ENCODE measurements at places on chromosomes 16 and 17. TPM values are rescaled to one million over a fixed set of nuclear protein-coding genes. Genes with fewer than 3 reads are reported as not detected.

Gene HOXB5
- total RNA-seq = not detected

Gene RNU2-1
- total RNA-seq = not detected

Gene CCL16
- not detected for total RNA-seq

Gene SEPTIN1
- 0.26 TPM for total RNA-seq

GRCh38 chr16:86893506-86893905 is 315.2 kb downstream of the FOXL1 start:
- H3K36me3 ChIP-seq = no peaks in the 10 kb centered on the region
- no peak overlapping the region for H3K27ac ChIP-seq
- H3K4me1 ChIP-seq = no peaks in the 10 kb centered on the region
- no peak overlapping the region for H3K4me3 ChIP-seq
- H3K27me3 ChIP-seq = no peaks in the 10 kb centered on the region

- no peak overlapping the region for H3K27ac ChIP-seq
- no peak overlapping the region for H3K4me3 ChIP-seq
- H3K27me3 ChIP-seq = no peaks in the 10 kb centered on the region
- no peaks in the 10 kb centered on the region for H3K36me3 ChIP-seq
- no peaks in the 10 kb centered on the region for H3K4me1 ChIP-seq
Measured at GRCh38 chr16:87499189-87499486, 6.3 kb upstream of the ZCCHC14 start.

DNA sequence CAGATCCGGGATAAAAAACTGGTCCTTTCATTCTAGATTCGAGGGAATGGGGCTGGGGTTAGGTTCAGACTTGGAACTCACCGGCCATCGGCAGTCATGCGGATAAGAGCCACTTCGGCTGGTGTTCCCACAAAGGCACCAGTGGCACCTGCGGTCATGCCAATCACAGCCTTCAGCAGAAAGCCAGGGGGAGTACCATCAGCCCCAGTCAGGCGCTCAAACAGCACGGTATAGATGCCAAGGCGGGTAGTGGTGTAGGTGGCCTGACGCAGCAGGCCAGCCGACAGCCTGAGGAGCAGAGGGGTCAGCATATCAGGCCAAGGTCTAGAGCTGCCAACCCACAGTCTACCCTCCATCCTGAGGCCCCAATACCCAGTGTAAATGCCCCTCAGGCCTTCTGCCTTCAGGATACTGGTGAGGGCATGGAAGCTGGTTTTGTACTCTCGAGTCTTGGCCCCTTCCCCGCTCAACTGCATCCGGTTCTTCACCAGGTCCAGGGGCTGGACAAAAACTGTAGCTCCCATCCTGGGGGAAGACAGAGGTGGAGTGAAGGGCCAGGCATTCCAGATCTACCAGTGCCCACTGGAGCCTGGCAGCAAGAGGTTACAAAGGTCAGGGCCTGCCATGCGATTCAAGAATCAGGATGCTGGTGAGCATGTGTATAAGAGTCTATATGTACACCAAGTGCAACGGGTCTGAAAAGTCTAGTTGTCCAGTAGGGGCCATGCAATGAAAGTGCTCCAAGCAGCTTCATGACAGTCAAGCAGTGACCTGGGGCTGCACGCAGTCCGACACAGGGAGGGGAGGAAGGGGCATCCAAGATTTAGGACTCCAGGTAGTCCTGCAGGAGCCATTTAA is 929 bp downstream of the SLC25A11 start:
- peak overlapping the region; percentile 92 for H3K27ac ChIP-seq
- peaks cover 13% of the 10 kb centered on the region for H3K36me3 ChIP-seq
- peaks cover 30% of the 10 kb centered on the region for H3K4me1 ChIP-seq

- H3K4me3 ChIP-seq = no peak overlapping the region
- peaks cover 17% of the 10 kb centered on the region for H3K4me1 ChIP-seq
- DNase-seq = no peak
- no peak overlapping the region for H3K27ac ChIP-seq
- H3K36me3 ChIP-seq = no peaks in the 10 kb centered on the region
Measured at GRCh38 chr17:48732688-48733629, 4.4 kb upstream of the HOXB13 start.

DNA sequence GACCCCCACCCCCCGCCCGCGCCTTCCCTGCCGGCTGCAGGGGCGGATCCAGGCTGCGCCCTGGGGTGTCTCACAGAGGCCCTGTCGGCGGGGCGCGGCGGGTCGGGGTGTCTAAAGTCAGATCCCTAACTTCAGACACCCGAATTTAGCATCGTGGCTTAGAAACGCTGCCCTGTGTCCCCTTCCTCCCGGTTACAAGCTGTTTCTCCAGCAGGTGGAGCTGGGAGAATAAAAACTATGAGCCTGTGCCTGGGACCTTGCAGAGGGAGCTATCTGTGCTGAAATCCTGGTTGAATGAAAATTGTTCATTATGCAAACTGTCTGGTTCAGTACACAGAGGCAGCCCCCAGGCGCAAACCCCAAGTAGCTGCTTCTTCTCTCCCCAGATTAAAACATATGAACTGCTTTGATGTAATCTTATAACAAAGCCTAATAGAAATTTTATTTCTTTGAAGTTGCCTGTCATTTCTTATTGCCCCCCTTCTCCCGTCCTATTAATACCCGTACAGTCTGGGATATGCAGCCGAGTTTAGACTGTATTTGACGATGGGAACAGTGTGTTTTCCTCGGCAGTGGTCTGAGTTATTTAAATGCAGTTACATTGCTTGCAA is 79.0 kb downstream of the RPA1 start:
- peaks cover 14% of the 10 kb centered on the region for H3K27me3 ChIP-seq
- H3K36me3 ChIP-seq = no peaks in the 10 kb centered on the region
- H3K27ac ChIP-seq = no peak overlapping the region
- DNase-seq = peak; percentile 74
- H3K4me3 ChIP-seq = no peak overlapping the region

DNA sequence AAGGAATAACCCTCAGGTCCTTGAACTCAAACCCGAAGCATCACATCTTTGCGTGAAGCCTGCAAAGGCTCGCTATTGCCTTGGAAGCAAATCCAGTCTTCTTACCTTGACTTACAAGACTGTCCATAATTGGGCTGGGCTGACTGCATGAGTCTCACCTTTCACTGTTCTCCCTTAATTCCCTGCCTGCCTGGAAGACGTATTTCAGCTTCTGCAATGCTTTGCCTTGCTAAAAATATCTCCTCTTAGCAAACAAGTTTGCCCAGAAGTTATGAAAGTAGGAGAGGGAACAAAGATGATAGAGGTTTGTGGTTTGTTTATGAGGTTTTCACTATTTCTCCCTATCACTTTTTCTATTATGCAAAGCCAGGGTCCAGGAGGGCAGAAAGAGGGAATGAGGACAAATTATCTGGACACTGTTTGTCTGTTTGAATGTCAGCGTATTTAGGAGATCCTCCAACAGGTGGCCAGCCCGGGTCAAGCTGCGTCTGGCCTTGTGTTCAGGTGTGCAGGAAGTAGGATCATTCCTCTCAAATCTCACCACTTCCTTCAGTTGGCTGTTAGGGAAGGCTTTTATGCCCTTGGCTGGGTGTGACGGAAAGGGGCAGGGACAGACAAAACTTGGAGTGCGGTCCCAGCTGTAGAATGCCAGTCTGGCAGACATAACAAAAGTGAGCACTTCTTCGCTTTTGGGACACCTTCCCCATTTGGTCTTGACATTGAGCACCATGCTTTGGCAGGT is 488.9 kb downstream of the CDH13 start:
- no peaks in the 10 kb centered on the region for H3K36me3 ChIP-seq
- no peaks in the 10 kb centered on the region for H3K4me1 ChIP-seq
- no peaks in the 10 kb centered on the region for H3K27me3 ChIP-seq
- H3K4me3 ChIP-seq = no peak overlapping the region
- no peak for DNase-seq

GRCh38 chr17:45787044-45787443 is 2.9 kb downstream of the CRHR1 start:
- H3K27ac ChIP-seq = no peak overlapping the region
- no peak overlapping the region for H3K4me3 ChIP-seq
- H3K27me3 ChIP-seq = no peaks in the 10 kb centered on the region
- H3K36me3 ChIP-seq = no peaks in the 10 kb centered on the region

- H3K4me1 ChIP-seq = peaks cover 19% of the 10 kb centered on the region
- DNase-seq = no peak
- no peaks in the 10 kb centered on the region for H3K27me3 ChIP-seq
- no peak overlapping the region for H3K27ac ChIP-seq
Measured at GRCh38 chr16:58046054-58046881, 20.7 kb downstream of the MMP15 start.

- H3K27ac ChIP-seq = no peak overlapping the region
- no peaks in the 10 kb centered on the region for H3K27me3 ChIP-seq
- no peak overlapping the region for H3K4me3 ChIP-seq
- H3K4me1 ChIP-seq = no peaks in the 10 kb centered on the region
Measured at GRCh38 chr16:7843261-7843660, 510.6 kb downstream of the RBFOX1 start.

DNA sequence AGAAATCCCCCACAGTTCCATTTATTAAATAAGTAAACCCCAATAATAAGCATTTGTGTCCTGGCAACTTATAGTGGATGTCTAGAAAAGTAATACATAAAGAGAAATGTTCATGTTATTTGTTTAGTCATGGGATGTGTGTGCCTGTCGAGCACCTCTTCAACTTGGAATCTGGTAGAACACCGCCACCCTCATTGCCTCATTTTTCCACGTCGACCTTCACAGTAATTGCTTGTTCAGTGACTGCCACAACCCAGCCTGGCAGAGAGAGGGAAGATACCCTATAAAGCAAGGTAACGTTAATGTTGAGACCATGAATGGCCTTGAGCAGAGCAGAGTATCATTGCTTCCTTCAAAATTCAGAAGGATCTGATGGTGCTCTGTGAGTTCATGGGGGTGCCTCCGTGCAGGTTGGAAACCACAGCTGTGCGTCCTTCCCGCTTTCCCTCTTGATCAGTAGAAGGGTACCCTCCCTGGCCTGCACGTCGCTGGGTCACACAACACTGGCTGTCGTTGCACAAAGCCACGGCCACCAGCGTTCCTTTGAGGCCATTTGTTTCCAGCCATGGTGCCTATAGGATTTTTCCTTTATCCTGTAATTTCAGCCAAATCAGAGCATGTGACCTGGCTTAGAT is 3.7 kb upstream of the DNASE1 start:
- no peak overlapping the region for H3K27ac ChIP-seq
- H3K36me3 ChIP-seq = no peaks in the 10 kb centered on the region
- no peaks in the 10 kb centered on the region for H3K27me3 ChIP-seq
- no peak overlapping the region for H3K4me3 ChIP-seq
- no peak for DNase-seq

- peaks cover 12% of the 10 kb centered on the region for H3K4me1 ChIP-seq
- no peak overlapping the region for H3K4me3 ChIP-seq
- DNase-seq = no peak
- no peaks in the 10 kb centered on the region for H3K27me3 ChIP-seq
Measured at GRCh38 chr17:57415751-57416207, 159.5 kb downstream of the MSI2 start.

DNA sequence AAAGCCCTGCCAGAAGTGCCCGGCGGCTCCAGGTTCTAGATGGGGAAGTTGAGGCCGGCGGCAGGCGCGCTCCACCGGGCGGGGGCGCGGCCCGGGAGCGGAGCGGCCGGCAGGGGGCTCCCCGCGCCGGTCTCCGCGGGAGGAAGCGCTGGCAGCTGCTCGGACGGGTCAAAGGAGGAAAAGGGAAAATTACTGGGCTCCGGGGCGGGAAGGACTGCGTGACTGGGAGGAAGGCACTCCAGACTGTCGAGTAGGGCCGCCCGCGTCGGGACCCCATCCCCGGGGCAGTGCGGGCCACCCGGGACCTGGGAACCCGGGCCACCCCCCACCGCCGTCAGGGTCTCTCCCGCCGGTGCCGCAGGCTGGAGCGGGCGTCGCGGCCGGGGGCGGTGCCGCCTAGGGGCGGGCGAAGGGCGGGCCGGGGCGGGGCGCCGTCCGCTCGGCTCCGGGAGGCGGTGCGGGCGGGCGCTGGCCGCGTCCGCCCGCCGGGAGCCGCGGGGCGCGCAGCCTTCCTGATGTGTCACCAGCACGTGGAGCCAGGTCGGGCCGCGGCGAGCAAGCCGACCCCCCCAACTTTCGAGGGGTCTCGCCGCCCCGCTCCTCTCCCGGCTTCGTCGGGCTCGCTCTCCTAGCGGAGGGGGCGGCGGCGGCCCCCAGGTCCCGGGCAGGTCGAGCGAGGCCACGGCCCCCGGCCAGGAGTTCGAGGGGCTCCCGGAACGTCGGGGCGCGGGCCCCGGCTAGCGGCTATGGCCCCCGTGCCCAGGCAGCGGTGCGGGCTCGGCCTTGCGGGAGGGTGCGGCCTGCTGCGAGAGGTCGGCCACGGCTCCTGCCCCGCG is 167.5 kb downstream of the RAB11FIP4 start:
- no peaks in the 10 kb centered on the region for H3K27me3 ChIP-seq
- H3K27ac ChIP-seq = peak overlapping the region; percentile 91
- H3K4me3 ChIP-seq = peak overlapping the region; percentile 41

DNA sequence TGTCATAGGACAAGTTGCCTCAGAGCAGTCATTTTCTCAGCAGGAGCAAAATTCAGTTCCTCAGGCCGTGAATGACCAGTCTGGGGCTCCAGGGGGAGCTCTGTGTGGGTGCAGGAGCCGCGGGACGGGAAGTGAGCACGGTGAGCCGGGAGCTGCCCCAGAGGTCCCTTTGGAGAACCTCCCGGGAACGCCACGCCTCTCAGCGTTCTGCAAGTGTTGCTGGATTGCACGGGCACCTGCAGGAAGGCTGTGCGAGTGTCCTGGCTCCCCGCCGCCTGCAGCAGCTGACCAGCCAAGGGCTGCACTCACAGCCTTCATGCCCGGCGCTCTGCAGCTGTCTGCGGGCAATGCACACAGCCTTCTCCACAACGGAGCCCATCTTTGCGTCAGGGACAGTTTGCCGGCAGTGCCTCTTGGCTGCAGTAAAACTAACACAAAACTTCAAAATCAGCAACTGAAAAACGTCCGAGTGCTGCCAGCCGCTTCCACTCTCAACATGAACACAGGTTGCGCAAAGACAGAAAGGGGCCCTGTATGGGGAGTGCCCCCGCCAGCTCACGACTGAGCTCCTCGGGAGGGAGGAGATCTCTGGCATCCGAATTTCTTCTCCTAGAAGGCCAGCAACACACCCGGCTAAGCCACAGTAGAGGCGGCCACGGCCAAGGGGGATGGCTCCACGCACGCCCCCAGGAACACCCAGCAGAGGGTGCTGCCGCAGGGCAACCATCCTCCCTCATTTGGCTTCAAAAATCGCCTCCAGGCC is 16.0 kb downstream of the NDUFAF8 start:
- peaks cover 11% of the 10 kb centered on the region for H3K4me1 ChIP-seq
- peak overlapping the region; percentile 55 for H3K27ac ChIP-seq
- DNase-seq = peak; percentile 84
- H3K27me3 ChIP-seq = no peaks in the 10 kb centered on the region

DNA sequence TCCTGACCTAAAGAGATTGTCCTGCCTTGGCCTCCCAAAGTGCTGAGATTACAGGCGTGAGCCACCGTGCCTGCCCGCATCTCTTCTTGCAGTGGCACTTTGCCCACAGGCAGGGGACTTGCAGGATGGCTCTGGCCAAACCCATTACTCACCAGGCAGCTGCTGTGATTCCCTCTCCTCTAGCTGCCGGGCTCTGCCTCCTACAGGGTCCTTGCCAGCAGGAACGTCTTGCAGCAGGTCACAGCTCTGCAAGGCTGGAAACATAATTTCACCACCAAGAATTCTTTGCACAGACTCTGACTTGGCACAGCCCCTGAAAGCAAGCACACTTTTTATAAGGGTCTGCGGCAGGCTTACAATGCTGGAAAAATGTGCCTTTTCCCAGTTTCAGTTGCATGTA is 20.3 kb downstream of the COX4I1 start:
- H3K27me3 ChIP-seq = peaks cover 6% of the 10 kb centered on the region
- no peaks in the 10 kb centered on the region for H3K36me3 ChIP-seq
- no peak overlapping the region for H3K4me3 ChIP-seq
- peak; percentile 61 for DNase-seq
- H3K4me1 ChIP-seq = peaks cover 7% of the 10 kb centered on the region

All from body of pancreas (tissue), 4 donors.